ENCODE measurements at places on chromosomes 13 and 19.

- DNase-seq = peak; percentile 99
These were observed 6.5 kb downstream of the MED29 start for GRCh38 chr19:39397360-39398296.

GRCh38 chr19:54364775-54365257 is at the start of gene LAIR1:
Gene LAIR1 (minus strand): TSS chr19:54364931. CDS start chr19:54364804, 127 bp downstream.
- peak; percentile 76 for DNase-seq

- DNase-seq = no peak
These were observed 82.0 kb downstream of the TEX26 start for GRCh38 chr13:31014456-31014855.

DNA sequence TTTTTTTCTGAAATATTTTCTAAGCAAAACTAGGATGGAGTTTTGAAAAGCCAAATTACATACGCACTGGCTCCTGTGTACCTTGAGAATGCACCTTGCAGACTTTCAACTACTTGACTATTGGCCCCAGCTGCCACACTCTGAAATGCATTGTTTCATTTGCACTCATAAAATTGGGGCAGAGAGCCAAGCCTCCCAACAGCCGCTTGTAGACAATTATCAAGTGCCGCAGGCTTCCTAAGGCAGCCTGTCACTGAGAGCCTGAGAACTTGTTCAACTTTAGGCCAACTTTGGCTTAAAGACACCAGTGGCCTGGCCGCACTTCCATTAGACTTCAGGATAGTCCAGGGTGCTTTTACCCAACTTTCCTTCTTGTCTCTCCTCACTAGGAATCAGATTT is 115.7 kb upstream of the STARD13 start:
- no peak for DNase-seq

GRCh38 chr13:83882606-83882959 is 309 bp upstream of the SLITRK1 start:
- DNase-seq = no peak

GRCh38 chr19:55141696-55142095 is 7.3 kb downstream of the TNNT1 start:
- no peak for DNase-seq

- DNase-seq = no peak
These were observed 2.9 kb downstream of the PROSER3 start for GRCh38 chr19:35760711-35761349.

GRCh38 chr19:6668691-6669090 is 1.3 kb downstream of the TNFSF14 start:
- DNase-seq = no peak

- DNase-seq = no peak
These were observed 7.0 kb upstream of the LILRA4 start for GRCh38 chr19:54345938-54346386.

GRCh38 chr19:55870736-55871135 is 34.4 kb downstream of the NLRP4 start:
- no peak for DNase-seq

GRCh38 chr19:53892981-53893325 is 11.0 kb downstream of the PRKCG start:
- no peak for DNase-seq

Data from activated CD8-positive, alpha-beta memory T cell treated with anti-CD3 and anti-CD28 coated beads, Interleukin-2, amount 50 U/mL, for 48 hours (primary cell).